ENCODE measurements at places on chromosomes 16 and 17. TPM values are rescaled to one million over a fixed set of nuclear protein-coding genes. Genes with fewer than 3 reads are reported as not detected.

KRT12 gene
- not detected for total RNA-seq

KIF18B gene
- total RNA-seq, result 4.2 TPM

ADORA2B gene
- 170 TPM for total RNA-seq

TBC1D3G gene
- total RNA-seq, result not detected

CLCN7 gene
- total RNA-seq, result 33.6 TPM

SYCE1L gene
- 8.6 TPM for total RNA-seq

KRT14 gene
- not detected for total RNA-seq

CTRL gene
- total RNA-seq, result 0.18 TPM

FBXW10 gene
- total RNA-seq, result not detected

SLC9A5 gene
- total RNA-seq, result 0.18 TPM

WSCD1 gene
- total RNA-seq, result 0.72 TPM

ZNF287 gene
- total RNA-seq, result 8.7 TPM

ARL17A gene
- 4.1 TPM for total RNA-seq
